ENCODE measurements at places on chromosomes 5 and 9.

DNA sequence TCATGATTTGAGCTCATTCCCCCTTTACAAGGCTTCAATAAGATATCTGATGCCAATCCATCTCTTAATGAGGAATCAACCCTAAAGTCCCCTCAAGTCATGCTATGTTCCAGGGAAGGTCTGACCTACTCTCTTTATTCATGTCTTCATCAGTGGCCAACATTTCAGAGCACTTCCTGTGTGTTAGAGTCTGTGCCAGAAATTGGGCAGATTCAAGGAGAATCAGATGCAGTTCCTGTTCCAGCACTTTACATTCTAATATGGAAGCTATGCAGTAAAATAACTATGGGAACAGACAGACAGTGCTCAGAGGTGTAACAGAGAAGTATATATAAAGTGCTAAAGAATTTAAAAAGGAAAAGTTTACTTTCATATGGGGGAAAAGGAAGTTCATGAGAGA, 193.4 kb upstream of the NR4A3 start:
- H3K27ac ChIP-seq, result no peak overlapping the region
- no peak for DNase-seq
- no peaks in the 10 kb centered on the region for H3K36me3 ChIP-seq
- H3K4me3 ChIP-seq, result no peak overlapping the region

DNA sequence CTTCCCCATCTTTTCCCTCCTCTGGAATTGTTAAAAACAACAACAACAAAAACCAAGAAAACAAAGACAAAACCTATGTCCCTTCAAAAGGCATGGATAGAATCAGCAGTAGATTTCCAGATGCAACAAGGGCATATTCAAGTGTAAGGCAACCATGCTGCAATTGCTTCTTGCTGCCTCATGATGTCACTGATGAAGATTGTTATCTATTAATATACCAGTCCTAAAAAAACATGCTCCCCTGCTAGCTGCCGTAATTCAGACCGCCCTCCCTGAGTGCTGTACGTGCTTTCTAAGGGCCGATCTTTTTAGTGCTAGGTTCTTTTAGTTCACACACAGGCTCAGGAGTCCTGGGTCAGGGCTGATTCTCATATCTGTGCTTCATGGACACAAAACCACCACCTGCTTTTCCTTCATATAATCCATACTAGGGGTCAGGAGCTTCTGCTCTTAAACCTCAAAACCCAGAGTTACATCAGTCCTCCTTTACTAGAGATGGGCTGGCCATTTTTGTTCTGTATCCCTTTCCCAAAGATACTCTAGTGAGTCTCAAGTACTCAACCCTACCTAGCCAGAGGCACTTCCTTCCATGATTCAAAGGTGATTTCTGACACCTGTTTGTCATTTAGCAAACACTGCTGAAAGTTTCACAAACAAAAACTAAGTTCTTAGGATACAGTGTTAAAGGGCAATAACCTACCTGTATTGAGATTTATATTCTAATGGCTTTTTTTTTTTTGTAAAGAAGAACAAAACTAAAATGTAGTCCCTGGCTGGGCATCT, 82.1 kb downstream of the GIN1 start:
- peaks cover 6% of the 10 kb centered on the region for H3K27me3 ChIP-seq
- no peak overlapping the region for H3K4me3 ChIP-seq
- no peak for DNase-seq
- no peaks in the 10 kb centered on the region for H3K4me1 ChIP-seq
- H3K27ac ChIP-seq, result no peak overlapping the region
- H3K36me3 ChIP-seq, result no peaks in the 10 kb centered on the region

DNA sequence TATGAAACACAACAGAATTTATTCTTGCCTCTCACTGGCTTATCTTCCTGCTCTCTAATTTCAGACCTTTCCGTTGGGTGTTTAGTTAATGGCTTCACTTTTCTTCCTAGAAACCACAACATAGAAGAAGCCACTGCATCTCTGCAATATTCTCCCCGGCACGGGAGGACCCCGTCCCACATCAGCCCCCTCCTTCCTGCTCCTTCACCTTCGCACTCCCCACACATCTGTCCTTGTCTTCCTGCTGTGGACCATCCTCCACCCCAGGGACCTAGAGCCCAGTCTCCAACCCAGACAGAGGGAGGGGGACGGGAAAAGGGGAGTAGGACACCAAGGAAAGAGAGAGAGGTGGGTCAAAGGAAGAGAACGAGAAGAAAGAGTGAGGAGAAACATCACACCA, 1.4 kb downstream of the OR2V1 start:
- H3K36me3 ChIP-seq, result no peaks in the 10 kb centered on the region
- H3K4me3 ChIP-seq, result no peak overlapping the region
- H3K4me1 ChIP-seq, result no peaks in the 10 kb centered on the region
- H3K27me3 ChIP-seq, result peaks cover 25% of the 10 kb centered on the region
- no peak for DNase-seq

- no peak overlapping the region for H3K4me3 ChIP-seq
- H3K4me1 ChIP-seq, result no peaks in the 10 kb centered on the region
- no peaks in the 10 kb centered on the region for H3K27me3 ChIP-seq
- H3K36me3 ChIP-seq, result no peaks in the 10 kb centered on the region
- DNase-seq, result no peak
Measured at GRCh38 chr5:96094904-96095303, 133.3 kb upstream of the ELL2 start.

DNA sequence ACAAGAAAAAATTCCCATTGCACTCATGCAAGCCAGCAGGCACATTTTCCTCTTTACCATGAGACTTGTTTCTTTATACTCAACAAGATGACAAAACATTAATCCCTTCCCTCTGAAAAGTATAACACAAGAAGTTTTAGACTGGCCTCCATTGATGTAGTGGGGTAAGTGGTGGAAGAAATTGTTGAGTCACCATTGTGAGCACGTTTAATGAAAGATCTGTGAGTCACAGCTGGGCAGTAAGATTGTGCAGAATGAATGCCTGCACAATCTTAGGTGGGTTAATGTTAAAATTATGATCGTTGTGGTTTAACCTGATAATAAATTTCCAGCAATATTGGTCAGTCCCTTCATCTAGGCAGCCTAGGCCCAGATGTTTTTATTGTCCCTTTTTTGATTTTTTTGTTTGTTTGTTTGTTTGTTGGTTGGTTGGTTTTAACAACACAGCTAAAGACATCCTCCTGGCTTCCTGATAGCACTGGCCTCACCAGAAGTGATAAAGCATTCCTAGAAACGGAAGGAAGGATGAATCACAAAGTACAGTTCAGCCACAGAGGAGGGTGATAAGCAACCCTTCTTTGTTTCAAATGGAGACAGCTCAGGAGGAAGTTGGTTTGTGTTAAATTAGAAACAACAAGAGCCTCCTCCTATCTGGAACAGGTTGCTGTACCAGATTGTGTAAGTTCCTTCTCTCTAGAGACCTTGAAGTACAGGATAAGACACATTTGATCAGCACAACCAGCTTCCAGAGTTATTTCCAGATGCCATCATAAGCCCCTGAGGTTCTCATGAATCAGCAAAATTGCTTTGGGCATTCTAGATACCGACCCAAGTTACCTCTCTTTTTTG, 40.3 kb downstream of the SLC24A2 start:
- peak overlapping the region; percentile 63 for H3K4me3 ChIP-seq
- peaks cover 30% of the 10 kb centered on the region for H3K4me1 ChIP-seq
- peaks cover 8% of the 10 kb centered on the region for H3K27me3 ChIP-seq
- DNase-seq, result peak; percentile 24

GRCh38 chr5:43572357-43572756, 15.5 kb upstream of the PAIP1 start:
- H3K27me3 ChIP-seq, result no peaks in the 10 kb centered on the region
- no peak overlapping the region for H3K4me3 ChIP-seq
- H3K27ac ChIP-seq, result no peak overlapping the region
- DNase-seq, result no peak
- no peaks in the 10 kb centered on the region for H3K4me1 ChIP-seq
- peaks cover 12% of the 10 kb centered on the region for H3K36me3 ChIP-seq

GRCh38 chr5:169063316-169063953, 237.5 kb downstream of the SLIT3 start:
- H3K27me3 ChIP-seq, result peaks cover 14% of the 10 kb centered on the region
- H3K27ac ChIP-seq, result no peak overlapping the region
- no peaks in the 10 kb centered on the region for H3K4me1 ChIP-seq
- no peak overlapping the region for H3K4me3 ChIP-seq
- DNase-seq, result no peak

DNA sequence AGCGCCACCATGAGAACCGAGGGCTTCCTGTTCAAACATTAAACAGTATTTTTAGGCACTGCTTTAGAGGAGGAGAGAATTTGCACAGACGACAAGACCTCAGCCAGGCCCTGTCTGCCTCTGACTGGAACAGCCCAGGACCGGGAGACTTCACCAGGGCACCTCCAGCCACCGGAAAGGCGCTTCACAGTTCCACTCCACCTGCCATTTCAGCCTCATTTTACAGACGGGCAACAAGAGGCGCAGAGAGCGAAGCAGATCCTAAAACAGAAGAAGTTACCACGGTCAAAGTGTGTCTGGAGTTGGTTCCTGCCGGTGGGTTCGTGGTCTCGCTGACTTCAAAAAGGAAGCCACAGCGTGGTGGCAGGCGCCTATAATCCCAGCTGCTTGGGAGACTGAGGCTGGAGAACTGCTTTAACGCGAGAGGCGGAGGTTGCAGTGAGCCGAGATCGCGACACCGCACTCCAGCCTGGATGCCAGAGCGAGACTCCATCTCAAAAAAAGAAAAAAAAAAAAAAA, 28.4 kb downstream of the COL23A1 start:
- no peaks in the 10 kb centered on the region for H3K36me3 ChIP-seq
- DNase-seq, result no peak
- H3K4me1 ChIP-seq, result no peaks in the 10 kb centered on the region
- H3K27me3 ChIP-seq, result peaks cover 4% of the 10 kb centered on the region

GRCh38 chr9:124212381-124213050, 45.2 kb upstream of the NEK6 start:
- peaks cover 1% of the 10 kb centered on the region for H3K36me3 ChIP-seq
- H3K27ac ChIP-seq, result no peak overlapping the region
- peaks cover 60% of the 10 kb centered on the region for H3K4me1 ChIP-seq

DNA sequence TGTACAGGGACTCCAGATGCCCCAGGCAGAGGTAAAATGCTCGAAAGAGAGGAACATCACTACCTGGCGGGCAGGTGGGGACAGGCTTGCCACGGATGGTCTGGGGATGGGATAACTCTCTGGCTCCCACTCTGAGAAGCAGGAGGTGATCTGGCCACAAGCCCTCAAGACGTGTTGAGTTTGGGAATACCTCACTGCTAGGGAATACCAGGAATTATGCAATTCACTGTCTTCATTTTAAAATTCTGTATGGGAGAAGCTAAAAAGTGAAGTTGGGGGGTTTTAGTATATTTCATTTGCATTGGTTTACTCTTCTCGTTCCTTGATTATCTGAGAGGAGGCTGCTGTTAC, 510.4 kb downstream of the CCDC171 start:
- no peak overlapping the region for H3K27ac ChIP-seq
- H3K27me3 ChIP-seq, result no peaks in the 10 kb centered on the region
- DNase-seq, result no peak
- no peak overlapping the region for H3K4me3 ChIP-seq

- H3K27me3 ChIP-seq, result no peaks in the 10 kb centered on the region
- no peak overlapping the region for H3K27ac ChIP-seq
- H3K4me3 ChIP-seq, result no peak overlapping the region
- no peak for DNase-seq
- H3K4me1 ChIP-seq, result no peaks in the 10 kb centered on the region
- H3K36me3 ChIP-seq, result peaks cover 15% of the 10 kb centered on the region
Measured at GRCh38 chr9:93651521-93651950, 75.2 kb downstream of the PHF2 start.

GRCh38 chr5:109550077-109550476, 139.7 kb upstream of the MAN2A1 start:
- no peak overlapping the region for H3K27ac ChIP-seq
- no peaks in the 10 kb centered on the region for H3K4me1 ChIP-seq
- DNase-seq, result no peak
- no peak overlapping the region for H3K4me3 ChIP-seq
- H3K36me3 ChIP-seq, result no peaks in the 10 kb centered on the region

GRCh38 chr9:15430920-15431844, 8.5 kb downstream of the SNAPC3 start:
- H3K4me1 ChIP-seq, result peaks cover 39% of the 10 kb centered on the region
- no peak for DNase-seq
- no peak overlapping the region for H3K4me3 ChIP-seq
- peak overlapping the region; percentile 20 for H3K27ac ChIP-seq

DNA sequence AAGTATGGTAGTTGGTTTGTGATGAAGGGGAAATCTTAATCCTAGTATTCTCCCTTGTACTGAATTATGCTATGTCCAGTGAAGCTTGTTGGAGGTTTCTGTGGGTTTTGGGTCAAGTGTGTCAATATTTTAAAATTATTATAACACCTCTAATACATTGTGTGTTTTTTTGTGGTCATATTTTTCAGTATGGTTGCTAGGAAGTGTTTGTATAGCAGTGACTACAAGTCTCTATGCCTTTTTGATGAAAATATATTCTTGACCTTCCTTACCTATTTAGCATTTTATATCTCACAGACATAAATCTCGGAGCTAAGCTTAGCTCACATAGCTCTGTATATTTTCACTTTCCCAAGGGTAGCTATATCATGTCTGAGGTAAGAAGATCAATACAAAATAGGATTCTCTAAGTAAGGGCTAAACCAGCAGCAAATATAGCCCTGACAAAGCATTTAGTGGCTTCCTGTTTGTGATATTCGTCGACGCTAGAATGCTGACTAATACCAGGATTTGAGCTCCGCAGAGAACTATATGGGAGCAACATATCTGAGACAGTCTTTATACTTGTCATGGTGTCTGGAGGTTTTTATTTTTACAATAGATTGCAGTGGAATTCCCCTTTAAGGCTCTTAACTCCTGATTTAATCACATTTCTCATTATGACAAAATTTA, 82.3 kb downstream of the MACIR start:
- H3K27ac ChIP-seq, result peak overlapping the region; percentile 54
- H3K36me3 ChIP-seq, result peaks cover 3% of the 10 kb centered on the region
- H3K27me3 ChIP-seq, result peaks cover 19% of the 10 kb centered on the region
- peaks cover 12% of the 10 kb centered on the region for H3K4me1 ChIP-seq

GRCh38 chr9:4686112-4686511, 6.7 kb downstream of the CDC37L1 start:
- H3K36me3 ChIP-seq, result peaks cover 33% of the 10 kb centered on the region
- H3K4me1 ChIP-seq, result peaks cover 11% of the 10 kb centered on the region
- no peak overlapping the region for H3K27ac ChIP-seq
- no peak for DNase-seq
- no peaks in the 10 kb centered on the region for H3K27me3 ChIP-seq

DNA sequence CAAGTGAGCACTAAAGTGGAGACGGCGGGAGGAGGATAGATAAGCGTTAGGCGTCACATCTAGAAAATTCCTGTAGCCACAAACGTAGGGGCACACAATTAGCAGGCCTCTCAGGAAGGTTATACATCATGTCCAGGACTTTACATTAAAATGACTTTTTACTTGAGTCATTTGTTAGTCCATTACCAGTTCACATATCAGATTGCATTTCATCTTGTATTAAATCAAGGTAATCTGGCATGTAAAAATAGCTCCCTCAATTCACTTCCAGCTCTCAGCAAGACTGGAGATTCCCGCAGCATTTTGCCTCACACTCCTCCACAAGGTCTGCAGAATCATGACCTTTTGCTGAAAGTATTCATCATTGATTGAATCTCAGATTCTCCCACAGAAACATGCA, 118.8 kb downstream of the PRDM6 start:
- H3K4me1 ChIP-seq, result no peaks in the 10 kb centered on the region
- H3K36me3 ChIP-seq, result no peaks in the 10 kb centered on the region
- H3K4me3 ChIP-seq, result no peak overlapping the region
- DNase-seq, result no peak

GRCh38 chr9:86885232-86885631, 62.1 kb downstream of the GAS1 start:
- no peaks in the 10 kb centered on the region for H3K36me3 ChIP-seq
- H3K27ac ChIP-seq, result no peak overlapping the region
- DNase-seq, result no peak
- H3K27me3 ChIP-seq, result no peaks in the 10 kb centered on the region
- H3K4me3 ChIP-seq, result no peak overlapping the region

GRCh38 chr9:72464857-72465592, 56.4 kb upstream of the TMC1 start:
- no peak overlapping the region for H3K27ac ChIP-seq
- peaks cover 8% of the 10 kb centered on the region for H3K4me1 ChIP-seq
- H3K27me3 ChIP-seq, result no peaks in the 10 kb centered on the region
- DNase-seq, result no peak

Data from T-helper 2 cell treated with Interferon-gamma antibody and Interleukin-4, amounts not matched to agents 5 μg/mL and 100 μg/mL, for 36 hours (primary cell).